ENCODE measurements at places on chromosomes 12 and 14.

- DNase-seq: no peak
These were observed 1.6 kb upstream of the CDKN1B start for GRCh38 chr12:12715459-12716150.

GRCh38 chr14:51457843-51458562 is 193.7 kb upstream of the FRMD6 start:
- no peak for DNase-seq

DNA sequence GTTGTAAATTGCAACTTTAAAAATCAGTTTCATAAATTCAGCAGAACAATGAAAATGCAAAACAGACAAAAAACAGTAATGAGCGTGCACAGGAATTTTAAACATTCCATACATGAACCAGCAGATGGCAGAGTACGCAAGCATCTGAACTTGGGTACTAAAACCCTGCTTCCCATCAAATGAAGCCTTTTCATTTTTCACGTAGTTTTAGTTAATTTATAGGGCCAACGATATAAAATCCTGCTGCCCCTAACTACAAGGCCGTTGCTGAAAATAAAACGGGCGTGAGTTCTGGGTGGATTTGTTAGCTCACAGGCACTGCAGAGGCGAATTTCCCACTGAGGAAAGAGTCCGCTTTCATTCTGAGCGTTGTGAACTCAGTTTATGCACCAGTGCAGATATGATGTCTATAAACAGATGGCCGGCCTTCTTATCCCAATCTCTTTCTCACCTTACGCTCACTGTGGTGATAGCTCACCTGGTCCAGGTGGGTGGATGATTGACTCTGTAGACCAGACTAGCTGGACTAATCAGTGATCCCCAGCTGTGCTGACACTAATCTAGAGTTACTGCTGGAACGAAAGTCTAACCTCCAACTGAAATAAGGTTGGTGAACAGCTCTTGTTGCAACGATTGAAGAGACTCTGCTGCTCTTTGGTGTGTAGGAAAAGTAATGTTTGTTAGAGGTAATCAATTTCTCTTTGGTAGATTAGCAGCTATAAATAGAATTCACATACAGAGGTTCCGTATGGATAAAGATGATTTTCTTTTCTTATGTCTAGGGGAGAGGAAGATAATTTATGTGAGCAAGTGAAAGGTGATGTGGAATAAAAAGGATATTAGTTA is 89.2 kb downstream of the PDZRN4 start:
- DNase-seq: peak; percentile 34

GRCh38 chr12:118061873-118062843 is 1.2 kb upstream of the WSB2 start:
- DNase-seq: no peak

DNA sequence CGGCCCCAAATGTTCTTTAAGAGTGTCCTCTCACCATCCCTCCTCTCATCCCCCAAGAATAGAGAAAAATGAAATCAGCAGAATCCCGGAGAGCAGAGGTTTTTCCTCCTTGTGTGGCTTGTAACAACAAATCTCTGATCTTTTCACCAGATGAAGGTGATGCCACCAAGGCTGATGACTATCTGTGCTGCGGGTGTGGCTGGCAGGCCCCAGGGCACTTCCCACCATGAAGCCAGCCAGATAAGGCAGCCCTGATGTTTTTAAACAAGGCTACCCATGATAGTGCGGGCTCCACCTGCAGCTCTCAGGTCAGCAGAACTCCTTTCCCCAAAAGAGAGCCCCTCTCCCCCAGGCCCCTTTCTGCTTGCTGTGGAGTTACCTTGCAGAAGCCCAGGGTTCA is 58.0 kb upstream of the PARP11 start:
- no peak for DNase-seq

DNA sequence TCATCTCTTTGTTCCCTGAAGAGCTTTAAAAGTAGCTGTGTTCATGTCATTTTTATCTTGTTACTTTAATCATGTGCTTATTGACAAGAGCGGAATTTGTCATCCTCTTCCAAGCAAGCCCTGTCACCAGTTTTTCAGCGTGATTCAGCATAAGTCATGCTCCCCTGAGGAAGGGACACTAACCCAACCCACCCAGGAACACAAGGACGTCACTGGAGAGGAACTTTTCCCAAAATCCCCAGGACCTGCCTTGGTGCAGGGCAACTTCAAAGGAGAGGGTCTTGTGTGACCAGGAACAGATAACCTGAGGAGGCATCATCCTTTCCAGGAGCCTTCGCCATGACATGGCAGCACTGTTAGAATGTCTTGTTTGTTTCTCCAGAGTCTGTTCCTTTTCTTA is 107.1 kb upstream of the DIO3 start:
- DNase-seq: no peak

DNA sequence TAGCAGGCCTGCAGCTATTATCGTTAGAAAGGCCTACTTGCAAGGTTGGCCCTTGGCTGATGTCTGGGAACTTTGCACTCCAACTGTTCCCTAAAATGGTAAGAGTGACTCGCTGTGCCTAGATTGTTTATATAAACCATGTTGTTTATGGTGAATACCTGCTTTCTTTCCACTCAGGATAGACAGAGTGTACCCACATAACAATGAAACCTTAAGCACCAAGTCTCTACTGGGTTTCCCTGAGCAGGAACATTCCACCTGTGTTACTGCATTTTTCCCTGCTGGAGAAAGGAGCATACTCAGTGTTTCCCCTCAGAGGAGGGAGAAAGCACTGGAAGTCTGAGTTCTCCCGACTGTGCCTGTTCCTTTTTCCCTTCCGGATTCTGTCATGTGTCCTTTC is 32.8 kb downstream of the ERP29 start:
- DNase-seq: no peak

All from HL-60 (cell line).